Neural crest cell (in vitro differentiated cells): ENCODE measurements at places on chromosomes 12 and 14.

GRCh38 chr12:64521833-64522232 is 69.9 kb downstream of the TBK1 start:
- no peak for DNase-seq

DNA sequence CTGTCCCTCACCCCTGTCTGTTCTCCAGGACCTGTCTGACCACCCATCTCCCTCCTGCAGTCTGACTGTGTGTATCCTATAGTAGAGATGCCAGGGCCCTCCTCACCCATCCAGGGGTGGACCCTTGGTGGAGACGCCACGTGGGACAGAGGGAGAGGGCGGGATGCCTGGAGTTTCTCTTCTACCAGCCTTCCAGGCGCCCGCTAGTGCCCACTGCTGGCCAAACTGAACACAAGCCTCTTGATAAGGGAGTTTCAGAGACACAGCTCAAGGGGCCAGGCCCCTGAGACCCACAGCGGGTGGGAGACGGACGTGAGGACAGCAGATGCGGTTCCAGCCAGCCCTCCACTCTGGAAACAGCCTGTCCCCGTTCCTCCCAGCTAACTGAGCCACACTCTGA is 147.3 kb downstream of the RBM19 start:
- peak; percentile 36 for DNase-seq

- DNase-seq: no peak
These were observed 81.1 kb upstream of the DIO3 start for GRCh38 chr14:101480022-101480746.

DNA sequence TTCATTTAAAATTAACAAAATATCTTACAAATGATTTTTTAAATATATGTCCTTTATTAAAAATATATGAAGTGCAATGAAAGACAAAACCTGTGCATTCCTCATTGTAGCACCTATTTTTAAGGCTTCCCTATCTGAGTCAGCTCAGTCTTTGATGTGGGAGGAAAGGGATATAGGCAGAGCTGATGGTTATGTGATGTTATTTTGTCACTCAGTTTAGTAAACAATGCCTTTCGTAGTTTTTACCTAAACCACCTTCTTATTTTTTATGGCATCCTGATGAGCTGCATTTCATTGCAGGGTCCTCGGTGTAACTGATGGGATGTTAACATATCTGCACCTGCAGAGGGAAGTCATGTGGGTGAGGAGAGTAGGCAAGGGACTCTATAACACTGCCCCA is 58.9 kb upstream of the FRMD6 start:
- DNase-seq: no peak
